ENCODE measurements at places on chromosomes 3 and 15. TPM values are rescaled to one million over a fixed set of nuclear protein-coding genes. Genes with fewer than 3 reads are reported as not detected.

DNA sequence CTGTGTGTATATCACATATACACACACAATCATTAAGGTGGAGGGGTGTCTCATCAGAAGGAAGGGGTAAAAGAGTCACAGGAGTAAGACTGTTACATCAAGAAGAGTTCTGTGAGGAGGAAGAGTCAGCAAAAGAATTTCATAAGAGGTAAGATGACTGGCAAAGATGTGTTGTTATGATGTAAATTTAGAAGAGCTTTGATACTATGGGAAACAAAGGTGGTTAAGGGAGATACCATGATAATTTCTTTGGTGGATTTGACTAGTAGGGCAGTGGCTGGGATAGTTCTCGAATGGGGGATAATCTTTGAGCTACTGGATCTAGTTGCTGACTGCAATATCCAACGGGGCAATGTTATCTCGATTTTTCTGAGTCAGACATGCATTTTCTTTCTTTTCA lies 61.6 kb downstream of the STAG1 start:
- no peak for DNase-seq

- DNase-seq: no peak
Observed at GRCh38 chr3:12253516-12254343, 35.1 kb upstream of the PPARG start.

DNA sequence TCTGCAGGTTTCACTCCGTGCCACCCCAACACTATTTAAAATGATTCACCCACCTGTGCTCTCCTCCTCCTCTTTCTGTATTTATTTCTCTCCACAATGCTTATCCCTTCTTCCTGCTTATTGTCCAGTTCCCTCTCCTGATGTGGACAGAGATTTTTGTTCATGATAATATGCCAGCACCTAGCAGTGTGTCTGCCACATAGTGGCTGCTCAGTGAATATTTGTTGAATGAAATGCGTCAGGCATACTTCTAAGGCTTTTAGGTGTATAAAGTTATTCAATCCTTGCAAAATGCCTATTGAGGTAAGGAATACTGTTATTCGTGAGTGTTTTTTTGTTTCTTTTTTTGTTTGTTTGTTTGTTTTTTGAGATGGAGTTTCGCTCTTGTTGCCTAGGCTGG lies 67.5 kb upstream of the MME start:
- DNase-seq: no peak

GRCh38 chr3:194908972-194909371 lies 223.3 kb downstream of the FAM43A start:
- no peak for DNase-seq

DNA sequence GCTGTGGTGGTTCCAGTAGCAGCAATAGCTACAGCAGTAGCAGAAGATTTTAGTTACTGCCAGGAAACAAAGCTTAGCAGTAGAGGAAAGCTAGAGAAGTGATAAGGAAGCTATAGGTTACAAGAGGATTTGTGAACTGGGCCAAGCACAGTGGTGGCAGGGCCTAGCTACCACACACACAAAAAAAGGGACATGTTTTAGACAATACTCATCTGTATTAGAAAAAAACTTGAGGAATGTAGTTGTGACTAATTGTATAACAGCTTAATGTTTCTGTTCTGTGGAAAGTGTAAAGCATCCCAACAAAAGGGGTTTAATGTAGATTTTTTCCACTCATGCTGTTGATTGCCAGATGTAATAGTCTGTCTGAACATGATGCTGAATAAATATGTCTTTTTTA lies 29.9 kb upstream of the PFN2 start:
- no peak for DNase-seq

- no peak for DNase-seq
Observed at GRCh38 chr3:195460091-195460713, 17.4 kb upstream of the ACAP2 start.

GRCh38 chr15:78204351-78205309 lies 29.7 kb downstream of the ACSBG1 start:
- DNase-seq: no peak

GRCh38 chr3:29898171-29898965 lies 617.5 kb downstream of the RBMS3 start:
- DNase-seq: no peak

GRCh38 chr15:43498990-43499389 lies 6.0 kb upstream of the TP53BP1 start:
- no peak for DNase-seq

DNA sequence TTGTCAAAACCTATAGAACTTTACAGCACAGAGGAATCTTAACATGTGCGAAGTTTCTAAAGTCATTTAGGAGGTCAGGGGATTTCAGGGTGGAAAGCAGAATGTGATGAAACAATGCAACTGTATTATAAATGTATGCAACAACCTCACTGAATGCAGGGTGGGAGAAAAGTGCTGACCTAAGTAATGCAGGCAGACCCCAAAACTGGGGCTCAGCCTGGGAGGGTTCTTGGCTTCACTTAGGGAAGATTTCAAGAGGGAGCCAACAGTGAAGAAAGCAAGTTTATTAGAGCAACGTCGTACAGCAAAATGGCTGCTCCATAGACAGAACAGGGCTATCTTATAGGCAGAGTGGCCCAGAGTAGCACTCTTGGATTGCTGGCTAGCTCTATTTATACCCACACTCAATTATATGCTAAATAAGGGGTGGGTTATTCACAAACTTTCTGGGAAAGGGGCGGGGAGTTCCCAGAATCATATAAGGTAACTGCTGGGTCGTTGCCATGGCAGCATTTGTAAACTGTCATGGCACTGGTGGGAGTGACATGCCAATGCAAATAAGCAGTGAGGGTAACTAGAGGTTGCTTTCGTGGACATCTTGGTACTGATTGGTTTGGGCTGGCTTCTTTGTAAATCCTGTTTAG lies 14.2 kb upstream of the CAND2 start:
- peak; percentile 12 for DNase-seq

- no peak for DNase-seq
Observed at GRCh38 chr15:36544518-36545466, 34.6 kb upstream of the CDIN1 start.

DNA sequence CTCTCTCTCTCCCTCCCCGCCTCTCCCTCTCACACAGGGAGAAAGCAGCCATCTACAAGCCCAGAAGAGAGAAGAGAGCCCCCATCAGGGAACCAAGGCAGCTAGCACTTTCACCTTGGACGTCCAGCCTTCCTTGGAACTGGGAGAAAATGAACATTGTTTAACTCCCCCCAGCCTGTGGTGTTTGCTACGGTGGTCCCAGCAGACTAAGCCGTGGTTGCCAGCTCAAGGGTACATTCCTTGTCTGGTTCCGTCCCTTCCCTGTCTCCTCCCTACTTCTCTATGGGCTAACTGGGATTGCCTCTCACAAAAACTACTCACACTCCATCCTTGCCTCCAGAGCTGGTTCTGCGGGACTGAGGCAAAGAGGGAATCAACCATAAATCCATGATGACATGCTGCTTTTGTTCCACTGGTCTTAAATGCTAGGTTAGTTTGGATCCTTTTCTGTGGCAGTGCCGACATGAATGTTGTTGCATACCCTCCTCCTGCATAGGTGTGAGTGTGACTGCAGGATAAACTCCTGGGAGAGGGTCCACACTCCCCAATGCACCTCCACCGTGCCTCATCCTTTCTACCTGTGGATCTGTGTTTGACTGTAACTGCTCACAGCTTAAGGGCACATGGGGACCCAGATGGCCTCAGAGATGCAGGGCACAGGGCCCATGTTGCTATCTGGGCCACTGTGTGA lies 12.0 kb downstream of the C3orf22 start:
- DNase-seq: peak; percentile 65

DNA sequence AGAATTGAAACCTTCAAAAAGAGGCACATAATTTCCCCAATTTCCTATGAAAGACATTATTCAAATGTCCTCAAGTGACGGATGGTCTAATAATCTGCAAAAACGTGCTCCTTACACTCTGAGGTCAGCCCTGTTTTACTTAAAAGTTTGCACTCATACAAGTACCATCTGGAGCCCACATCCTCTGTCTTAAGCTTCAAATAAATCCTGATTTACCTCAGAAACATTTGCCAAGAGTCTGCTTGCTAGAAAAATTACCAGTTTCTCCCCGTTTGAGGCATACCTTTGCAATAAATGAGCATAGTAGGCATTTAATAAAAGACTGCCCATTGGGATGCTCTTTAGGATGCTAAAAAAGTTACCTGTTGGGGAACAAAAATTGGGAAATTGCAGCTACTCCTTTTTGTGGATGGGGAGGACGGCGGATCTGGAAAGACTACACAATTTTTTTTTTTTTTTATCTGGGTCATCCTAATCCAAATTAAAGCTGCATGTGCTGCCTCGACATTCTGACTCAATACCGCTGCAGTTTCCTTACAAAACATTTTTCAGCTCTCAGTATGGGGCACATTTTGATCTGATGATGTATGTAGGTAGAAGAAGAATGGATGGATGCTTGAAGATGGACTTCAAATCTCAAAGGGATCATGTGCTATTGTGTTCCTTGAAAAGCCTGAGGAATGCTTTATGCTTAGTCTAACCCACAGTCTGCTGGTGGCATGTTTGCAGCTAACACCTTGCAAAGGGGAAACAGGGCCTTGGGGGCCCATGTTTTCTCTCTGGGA lies 233.7 kb upstream of the ADAMTS9 start:
- DNase-seq: no peak

DNA sequence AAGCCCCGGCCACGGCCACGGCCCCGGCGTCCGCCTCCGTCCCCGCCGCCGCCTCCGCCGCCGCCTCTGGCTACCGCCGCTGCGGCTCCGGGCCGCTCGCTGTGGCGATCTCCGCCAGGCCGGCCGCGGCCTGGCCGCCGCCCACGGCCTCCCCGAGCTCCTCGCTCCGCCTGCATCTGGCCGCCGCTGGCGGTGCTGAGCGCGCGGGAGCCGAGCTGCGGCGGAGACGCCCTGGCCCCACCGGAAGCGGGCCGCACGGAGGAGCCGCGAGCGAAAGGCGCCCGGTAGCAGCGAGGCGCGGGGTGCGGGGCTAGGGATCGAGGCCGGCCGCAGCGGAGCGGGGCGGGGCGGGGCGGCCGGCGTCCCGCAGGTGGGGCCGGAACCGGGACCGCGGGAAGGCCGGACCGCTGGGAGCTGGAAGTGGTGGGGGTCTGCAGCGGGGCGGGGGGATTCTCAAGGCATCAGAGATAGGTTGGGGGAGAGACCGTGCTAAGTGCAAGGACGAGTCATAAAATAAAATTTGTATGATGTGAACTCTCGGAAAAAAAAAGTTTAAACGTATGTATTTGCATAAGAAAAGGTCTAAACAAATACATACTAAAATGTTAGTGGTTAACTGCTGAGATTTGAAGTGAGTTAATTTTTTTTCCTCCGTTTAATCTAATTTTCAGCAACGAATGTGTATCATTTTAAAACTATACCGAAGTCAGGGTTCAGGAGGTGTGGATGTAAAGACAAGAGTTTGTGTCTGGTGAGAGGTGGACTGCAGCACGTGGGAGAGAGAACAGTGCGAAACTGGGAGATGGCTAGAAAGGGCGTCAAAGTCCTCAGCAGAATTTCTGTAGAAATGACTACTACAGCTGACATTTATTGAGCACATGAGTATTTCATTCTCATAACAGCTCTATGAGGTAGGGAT lies at the start of gene AVEN:
Gene AVEN (minus strand): TSS at position 334 of the 919 bp plus-strand sequence. CDS start 158 bp downstream, at position 176.
- DNase-seq: no peak

DNA sequence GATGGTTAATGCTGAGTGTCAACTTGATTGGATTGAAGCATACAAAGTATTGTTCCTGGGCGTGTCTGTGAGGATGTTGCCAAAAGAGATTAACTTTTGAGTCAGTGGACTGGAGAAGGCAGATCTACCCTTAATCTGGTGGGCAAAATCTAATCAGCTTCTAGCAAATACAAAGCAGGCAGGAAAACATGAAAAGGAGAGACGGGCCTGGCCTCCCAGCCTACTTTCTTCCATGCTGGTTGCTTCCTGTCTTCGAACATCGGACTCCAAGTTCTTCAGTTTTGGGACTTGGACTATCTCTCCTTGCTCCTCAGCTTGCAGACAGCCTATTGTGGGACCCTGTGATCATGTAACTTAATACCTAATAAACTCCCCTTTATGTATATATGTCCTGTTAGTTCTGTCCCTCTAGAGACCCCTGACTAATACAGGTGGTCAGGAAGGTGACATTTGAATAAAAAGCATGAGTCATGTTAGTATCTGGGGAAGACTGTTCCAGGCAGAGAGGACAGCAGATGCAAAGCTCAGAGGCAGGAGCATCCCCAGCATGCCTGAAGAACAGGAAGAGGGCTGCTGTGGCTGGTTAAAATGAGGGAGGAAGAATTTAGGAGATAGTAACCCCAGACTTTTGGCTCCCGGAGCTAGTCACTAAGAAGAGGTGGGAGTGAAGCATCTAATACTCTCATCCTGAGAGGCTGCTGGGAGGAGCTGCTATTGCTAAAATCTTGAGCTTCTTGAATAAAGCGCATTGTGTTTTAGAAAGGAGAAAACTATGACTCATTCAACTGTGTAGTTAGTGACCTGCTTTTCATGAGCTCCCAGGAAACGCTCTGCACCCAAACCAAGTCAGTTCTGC lies 207.4 kb upstream of the HES1 start:
- DNase-seq: no peak

DNA sequence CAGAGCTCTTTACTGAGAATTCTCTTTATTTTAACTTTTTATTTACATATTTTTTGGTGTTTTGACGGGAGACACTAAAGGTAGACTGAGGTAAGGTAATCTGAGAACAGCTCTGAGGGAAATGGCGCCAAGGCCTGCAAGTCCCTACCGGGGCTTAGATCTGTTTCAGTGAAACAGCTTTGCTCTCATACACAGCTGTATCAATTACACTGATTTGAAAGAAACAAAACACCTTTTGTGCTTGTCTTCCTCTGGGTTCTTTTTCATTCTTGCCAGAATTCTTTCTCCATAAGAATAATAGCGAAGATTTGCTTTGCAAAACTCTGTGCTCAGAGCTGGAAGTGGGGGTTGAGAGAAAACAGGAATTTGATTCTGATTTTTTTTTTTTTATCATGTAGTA lies 79.5 kb upstream of the PEX5L start:
- no peak for DNase-seq

GRCh38 chr3:40333416-40333815 lies 23.9 kb downstream of the EIF1B start:
- no peak for DNase-seq

- no peak for DNase-seq
Observed at GRCh38 chr3:17157713-17158112, 273.0 kb downstream of the PLCL2 start.

DNA sequence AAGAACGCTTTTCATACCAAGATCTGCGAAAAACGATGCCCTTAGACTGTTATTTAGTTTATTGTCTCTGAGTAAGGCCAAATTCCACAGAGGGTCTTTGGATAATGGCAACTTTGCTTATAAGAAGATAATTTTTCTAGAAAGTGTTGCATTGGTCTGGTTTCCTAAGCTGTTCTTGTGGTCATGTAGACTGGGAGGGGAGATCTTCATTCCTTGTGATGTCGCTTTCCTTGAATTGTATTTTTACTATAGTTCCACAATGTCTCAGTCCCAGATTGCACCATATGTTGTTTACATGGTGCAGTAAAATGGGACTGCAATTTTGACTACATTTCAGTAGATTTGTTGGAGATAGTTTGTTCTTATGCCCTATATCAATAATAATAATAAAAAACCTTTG lies 28.8 kb upstream of the ST3GAL6 start:
- DNase-seq: no peak

Gene GPR62
- total RNA-seq: not detected

Gene FEZF2
- total RNA-seq: not detected

Gene PLCH1
- total RNA-seq: not detected

Gene TMEM40
- total RNA-seq: not detected

Gene MAGEF1
- total RNA-seq: 18.9 TPM

Gene SMAD6
- total RNA-seq: 32.2 TPM
